ENCODE measurements at places on chromosomes 6 and 20.

GRCh38 chr20:46150943-46151342 is 32.8 kb downstream of the CD40 start:
- no peak for DNase-seq

DNA sequence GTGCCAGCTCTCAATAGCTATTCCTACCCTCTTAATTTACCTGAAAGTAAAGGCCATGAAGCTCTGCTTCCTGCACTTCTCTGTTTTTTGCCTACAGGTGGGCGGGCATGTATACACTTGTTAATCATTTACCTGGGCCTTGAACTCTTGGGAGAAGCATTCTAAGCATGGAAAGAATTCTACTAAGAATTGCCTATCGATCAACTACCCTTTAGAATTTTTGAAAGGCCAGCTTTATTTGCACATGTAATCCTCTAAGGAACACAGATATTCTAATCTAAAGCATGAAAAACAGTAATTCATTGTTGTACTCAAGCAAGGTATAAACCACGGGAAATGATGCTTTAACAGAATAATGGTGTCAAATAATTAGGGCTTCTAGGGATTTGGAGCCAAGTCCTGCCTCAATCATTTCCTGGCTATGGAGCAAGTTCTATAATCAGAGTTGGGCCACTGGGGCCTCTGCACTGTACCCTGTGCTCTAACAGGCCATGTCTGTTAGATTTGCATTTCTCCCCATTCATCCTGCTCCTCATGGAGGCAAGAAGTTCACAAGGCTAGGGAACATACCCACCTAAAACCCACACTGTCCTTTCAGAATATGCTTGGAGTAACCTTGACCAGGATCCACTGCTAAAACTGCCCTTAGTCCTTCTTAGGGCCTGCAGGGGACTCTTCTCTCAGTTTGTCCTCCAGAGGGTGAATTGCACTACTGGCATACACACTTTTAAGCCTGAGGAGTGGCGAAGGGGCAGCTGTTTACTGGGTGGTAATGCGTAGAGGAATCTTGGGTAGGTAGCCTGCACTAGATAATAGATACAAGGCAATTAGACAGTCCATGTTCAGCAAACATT is 276.4 kb upstream of the JAG1 start:
- DNase-seq: no peak

- DNase-seq: no peak
Measured at GRCh38 chr6:75922226-75922625, 150.2 kb downstream of the IMPG1 start.

GRCh38 chr6:36130667-36131510 is 576 bp downstream of the MAPK13 start:
- DNase-seq: peak; percentile 17

GRCh38 chr20:23099791-23100719 is 13.9 kb upstream of the CD93 start:
- DNase-seq: no peak

- DNase-seq: no peak
Measured at GRCh38 chr6:39615622-39616021, 109.6 kb downstream of the KIF6 start.

DNA sequence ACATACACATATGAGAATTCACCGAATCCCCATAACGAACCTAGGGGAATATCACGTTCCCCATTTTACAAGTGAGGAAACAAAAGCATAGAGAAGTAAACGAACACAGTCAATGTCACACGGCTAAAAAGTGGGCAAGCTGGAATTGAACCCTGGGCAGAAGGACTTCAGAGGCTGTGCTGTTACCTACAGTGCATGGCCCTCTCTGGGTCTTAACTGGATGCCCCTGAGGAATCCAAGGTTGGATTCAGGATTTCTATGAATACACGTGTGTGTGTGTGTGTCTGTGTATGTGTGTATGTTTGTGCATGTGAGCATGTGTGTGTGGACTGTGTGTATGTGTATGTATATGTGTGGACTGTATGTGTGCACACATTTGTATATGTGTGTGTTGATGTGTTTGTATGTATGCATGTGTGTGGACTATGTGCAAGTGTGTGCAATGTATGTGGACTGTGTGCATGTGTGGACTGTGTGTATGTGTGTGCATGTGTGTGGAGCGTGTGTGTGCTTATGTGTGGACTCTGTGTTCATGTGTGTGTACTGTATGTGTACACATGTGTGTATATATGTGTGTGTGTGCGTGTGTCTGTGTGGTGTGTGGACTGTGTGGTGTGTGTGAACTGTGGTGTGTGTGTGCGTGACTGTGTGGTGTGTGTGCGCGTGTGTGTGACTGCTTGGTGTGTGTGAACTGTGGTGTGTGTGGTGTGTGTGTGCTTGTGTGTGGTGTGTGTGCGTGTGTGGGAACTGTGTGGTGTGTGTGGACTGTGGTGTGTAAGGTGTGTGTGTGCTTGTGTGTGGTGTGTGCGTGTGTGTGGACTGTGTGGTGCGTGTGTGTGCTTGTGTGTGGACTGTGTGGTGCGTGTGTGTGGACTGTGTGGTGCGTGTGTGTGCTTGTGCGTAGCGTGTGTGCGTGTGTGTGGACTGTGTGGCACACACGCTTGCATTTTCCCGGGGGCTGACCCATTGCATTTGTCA is 49.0 kb downstream of the HNF4A start:
- DNase-seq: no peak

DNA sequence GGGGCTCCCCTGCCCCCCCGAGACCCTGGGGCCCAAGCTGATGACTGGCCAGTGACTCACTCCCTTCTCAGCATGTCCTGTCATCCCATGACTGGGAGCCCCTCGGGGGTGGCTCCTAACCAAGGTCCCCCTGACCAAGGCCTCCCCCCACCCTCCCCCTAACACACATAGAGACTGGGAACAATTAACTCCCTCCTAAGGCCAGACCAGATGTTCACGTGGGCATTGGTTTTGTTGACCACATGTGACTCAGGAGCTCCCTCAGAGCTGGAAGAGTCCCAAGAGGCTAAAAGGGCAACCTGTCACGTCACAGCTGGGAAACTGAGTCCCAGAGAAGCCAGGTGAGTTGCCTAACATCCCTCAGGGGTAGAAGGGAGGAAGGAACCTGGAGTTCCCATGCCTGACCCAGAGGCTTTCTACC is 10.6 kb upstream of the CCN5 start:
- DNase-seq: no peak

- DNase-seq: no peak
Measured at GRCh38 chr6:65253041-65253440, 454.0 kb downstream of the EYS start.

DNA sequence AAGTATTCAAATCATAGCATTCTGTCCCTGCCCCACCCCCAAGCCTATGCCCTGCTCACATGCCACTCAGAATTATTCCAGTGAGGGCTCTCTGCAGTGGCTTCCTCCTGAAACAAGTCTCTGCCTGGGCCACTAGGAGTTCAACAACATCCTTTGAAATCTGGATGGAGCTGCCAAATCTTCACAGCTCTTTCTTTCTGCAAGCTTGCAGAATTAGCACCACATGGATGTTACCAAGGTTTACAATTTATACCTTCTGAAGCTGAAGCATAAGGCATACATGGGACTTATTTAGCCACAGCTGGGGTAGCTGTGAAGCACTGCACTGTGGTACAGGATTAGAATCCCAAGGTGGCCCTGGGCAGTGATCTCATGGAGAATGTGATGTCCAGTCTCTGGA is 577.5 kb downstream of the CD109 start:
- no peak for DNase-seq

- DNase-seq: no peak
Measured at GRCh38 chr6:170223718-170224693, 66.9 kb downstream of the DLL1 start.

DNA sequence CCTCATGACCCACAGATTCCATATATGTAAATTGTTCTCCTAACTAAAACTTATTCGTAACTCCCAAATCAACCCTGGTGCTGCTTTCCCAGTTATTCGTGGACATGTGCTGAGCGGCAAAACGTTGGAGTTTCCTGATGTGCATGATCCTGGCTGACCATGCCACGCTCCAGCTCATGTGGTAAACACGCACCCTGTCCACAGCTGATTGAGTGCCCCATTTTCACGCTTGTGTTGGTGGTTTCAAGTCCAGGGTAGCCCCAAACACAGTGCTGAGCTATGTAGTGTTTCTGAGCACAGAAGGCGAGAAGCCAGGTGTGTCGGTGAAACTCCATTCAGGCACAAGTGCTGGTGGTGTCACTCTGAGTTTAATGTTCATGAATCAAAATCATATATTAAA is 19.1 kb upstream of the FOXC1 start:
- DNase-seq: no peak

DNA sequence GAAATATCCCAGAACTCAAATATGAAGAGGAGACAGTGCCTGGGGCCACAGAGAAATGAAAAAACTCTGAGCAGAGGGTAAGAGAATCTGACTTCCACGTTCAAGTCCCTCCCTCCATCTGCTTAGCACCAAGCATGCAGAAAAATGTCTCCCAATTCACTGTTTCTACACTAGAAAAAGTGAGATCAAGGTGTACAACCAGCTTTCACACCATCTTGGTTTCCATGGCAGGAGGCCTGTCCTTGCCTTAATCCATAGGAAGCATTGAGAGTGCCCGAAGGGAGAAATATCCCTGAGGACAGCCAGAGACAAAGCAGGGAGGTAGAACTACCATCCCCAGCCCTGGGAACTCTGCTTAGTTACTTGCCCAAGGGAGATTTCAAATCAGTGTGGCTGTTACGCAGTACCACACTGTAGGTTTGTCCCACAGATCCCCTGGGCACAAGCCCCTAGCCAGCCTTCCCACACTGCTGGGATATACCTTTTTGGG is 82.9 kb downstream of the SCML4 start:
- no peak for DNase-seq

DNA sequence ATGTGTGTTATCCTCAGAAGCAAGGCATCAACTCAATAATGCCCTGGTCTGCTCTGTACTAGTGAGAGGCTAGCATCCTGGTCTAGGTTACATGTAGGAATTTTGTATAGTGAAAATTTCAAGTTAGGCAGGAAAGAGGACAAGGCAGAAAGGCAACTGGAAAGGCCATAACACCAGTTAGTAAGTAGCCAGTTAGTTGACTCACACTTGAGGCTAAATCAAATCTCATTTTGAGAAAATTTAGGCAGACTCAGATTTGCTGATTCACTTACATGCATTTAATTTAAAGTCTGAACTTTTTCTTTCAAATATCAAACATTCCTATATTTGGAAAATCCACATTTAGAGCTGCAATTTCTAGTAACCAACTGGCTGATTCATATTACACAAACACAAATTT is 184.5 kb upstream of the TCF21 start:
- no peak for DNase-seq

DNA sequence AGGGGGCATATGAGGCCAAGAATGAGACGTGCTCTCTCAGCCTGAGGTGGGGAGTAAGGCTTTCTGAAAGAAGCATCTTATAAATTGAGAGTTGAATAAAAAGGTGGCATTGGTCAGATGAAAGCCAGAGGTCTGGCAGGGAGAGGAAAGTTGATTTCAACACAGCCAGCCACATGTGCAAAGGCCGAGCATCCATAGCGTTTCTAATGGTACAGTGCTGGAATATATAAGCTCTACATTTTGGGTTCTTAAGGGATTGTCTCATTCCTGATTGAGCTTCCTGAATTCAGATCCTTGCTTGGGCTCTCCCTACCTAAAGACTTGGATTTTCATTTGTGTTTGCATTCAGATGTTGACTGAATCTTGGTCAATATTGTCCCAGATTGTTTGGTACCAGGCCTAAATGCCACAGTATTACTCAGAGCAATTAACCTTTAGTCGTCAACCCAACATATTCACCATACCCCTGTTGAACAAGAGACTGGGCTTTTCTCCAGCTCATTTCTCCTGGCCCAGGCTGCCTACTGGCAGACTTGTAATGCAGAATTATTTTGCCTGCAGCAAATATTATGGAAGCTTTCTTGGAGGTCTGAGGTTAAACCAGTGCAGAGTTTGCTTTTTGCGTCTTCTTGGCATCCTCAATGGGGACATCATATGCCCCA is 14.5 kb upstream of the BCAS1 start:
- DNase-seq: no peak

DNA sequence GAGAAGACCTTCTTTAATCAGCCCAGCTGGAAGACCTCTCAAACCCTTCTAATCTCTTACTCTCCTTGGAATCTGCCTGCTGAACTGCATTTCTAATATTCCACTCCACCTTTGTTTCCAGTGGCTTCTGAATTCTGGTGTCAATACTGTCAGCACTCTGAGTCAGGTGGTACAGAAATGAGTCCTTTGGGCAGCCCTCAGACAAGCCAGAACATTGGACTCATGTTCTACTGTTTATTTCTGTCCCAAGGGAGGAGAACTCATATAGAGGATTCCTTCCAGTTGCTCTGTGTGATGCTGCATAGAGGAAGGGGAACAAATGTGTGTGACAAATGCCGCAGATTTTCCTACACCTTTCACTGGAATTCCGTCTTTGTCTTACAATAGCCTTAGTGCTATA is 114.8 kb downstream of the PHF3 start:
- DNase-seq: no peak

Measured in NCI-H748 treated with DMSO at 0.1 percent for 48 hours (cell line).